NCI-H446 (cell line): ENCODE measurements at places on chromosomes 1 and 21.

- DNase-seq = no peak
Observed at GRCh38 chr1:38941093-38941492, 537 bp downstream of the RHBDL2 start.

DNA sequence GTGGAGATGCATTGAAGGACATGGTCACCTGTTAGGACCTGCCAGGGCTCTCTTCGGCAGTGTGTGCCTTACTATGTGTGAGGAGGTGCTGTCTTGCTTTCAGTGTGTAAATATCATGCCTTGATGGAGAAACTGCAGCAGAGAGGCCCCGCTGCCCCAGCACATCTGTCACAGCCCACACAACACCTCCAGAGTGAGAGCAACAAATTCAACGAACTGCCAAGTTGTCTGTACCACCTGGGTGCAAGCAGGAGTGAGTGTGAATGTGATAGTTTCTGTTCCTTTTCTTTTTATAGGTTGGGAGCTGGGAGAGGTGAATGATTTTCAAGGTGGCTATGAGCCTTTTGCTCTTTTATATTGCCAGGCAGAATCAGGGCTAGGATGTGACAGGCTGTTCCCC, 114.6 kb upstream of the KIAA0040 start:
- no peak for DNase-seq

GRCh38 chr1:10733474-10734366, 62.7 kb downstream of the CASZ1 start:
- DNase-seq = no peak

DNA sequence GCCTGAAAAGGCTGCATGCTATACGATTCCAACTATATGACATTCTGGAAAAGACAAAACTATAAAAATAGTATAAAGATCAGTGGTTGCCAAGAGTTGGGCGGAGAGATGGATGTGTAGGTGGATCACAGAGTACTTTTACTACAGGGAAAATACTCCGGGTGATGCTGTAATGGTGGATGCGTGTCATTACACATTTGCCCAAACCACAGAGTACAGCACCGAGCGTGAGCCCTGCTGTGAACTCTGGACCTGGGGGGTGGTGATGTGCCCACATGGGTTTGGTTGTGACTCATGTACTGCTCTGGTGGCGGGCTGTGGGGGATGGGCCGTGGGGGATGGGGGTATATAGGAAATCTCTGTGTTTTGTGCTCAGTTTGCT, 162.7 kb upstream of the COL6A1 start:
- no peak for DNase-seq

DNA sequence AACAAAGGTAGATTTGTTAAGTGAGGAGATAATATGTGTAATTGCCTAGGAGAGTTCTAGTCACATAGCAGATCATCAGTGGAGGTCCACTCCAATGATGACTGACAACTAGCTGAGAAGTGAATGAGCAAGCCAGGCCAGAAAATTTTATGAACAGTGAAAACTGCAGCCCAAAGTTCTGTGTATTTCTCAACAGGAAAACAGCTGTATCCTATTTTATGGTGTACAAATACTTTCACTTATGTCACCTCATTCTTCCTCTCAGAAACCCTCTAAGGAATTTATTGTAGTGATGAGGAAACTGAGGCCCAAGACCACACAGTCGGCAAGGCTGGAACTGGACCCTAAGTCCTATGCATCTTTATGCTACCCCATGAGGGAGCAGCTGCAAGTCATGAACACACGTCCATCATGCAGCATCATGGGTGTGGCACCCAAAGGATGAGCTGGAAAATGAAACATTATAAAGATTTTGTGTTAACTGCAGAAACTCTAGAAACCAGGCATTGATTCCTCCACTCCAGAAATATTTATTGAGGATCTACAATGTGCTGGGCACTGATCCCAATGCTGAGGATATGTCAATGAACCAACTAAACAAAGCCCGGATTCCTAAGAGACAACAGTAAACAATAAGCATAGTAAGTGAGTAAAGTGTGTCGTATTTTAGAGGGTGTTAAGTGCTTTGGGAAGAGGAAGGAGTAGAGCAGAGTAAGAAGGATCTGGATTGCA, 99.5 kb upstream of the DUSP10 start:
- DNase-seq = no peak

- DNase-seq = no peak
Observed at GRCh38 chr1:3323021-3323795, 131.3 kb upstream of the ARHGEF16 start.

DNA sequence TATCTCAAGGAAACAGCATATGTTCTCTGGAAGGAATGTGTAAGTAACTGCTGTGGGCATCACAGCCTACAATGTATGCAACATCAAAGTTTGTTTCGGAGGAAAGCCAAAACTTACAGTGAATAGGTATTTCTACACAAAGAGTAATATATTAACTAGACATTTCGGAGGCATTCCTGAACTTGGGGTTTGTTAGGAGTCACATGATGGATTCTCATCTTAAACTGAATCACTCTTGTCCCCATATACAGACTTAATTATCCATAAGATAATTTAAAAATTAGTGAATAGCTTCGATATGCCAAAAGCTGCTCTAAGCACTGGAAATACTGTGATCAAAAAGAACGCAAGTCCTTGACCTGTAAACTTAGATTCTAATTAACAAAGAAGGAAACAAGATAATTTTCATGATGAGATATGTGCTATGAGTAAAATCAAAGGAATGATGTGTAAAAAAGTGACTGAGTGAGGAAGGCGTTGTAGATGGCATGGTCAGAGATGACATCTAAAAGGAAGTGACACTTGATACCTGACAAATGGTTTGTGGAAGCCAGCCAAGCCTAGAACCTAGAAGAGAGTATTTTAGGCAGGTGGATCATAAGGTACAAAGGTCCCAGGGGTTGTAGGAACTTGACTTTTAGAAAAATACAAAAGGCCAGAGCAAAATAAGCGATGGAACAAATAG, 273.1 kb downstream of the MRPL39 start:
- DNase-seq = no peak
